Pancreas (tissue), 10 donors: ENCODE measurements at places on chromosomes 6 and 20. TPM values are rescaled to one million over a fixed set of nuclear protein-coding genes. Genes with fewer than 3 reads are reported as not detected.

Gene DLGAP4
- 45.2 TPM for total RNA-seq

Gene TPD52L1
- total RNA-seq: 23.3 TPM

Gene GTSF1L
- total RNA-seq: not detected

DNA sequence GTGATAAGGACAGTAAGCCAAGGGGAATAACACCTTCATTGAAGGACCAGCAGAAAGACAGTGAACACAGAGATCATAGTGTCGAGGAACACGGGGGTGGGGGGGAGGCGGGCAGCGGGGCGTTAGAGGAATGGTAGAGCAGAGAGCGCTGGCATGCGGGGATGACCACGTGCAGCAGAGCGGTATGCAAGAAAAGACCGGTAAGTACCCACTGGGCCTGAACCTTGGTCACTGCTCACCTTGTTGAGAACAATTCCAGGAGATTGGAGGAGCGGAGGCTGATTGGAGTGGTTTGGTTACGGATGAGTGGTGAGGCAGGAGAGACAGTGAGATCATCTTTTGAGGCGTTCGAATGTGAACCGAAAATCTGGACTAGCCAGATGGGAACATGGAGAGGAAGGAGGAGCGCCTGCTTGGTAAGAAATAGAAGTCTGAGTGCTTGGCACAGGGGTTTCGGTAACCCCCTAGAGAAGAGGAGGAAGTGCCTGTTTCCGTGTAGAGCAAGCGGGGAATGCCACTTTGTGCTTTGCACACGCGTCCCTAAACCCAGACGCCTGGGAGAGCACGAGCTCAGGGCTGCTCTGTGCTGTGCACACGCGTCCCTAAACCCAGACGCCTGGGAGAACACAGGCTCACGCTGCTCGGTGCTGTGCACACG is 70.0 kb downstream of the FAM120B start:
- DNase-seq: no peak

GRCh38 chr6:15252195-15252594 is 6.3 kb downstream of the JARID2 start:
- DNase-seq: no peak

- no peak for DNase-seq
Observed at GRCh38 chr6:129393654-129394053, 316.3 kb downstream of the ARHGAP18 start.

- no peak for DNase-seq
Observed at GRCh38 chr6:69693762-69694161, 103.0 kb downstream of the LMBRD1 start.
